ENCODE measurements at places on chromosomes 11 and 22.

DNA sequence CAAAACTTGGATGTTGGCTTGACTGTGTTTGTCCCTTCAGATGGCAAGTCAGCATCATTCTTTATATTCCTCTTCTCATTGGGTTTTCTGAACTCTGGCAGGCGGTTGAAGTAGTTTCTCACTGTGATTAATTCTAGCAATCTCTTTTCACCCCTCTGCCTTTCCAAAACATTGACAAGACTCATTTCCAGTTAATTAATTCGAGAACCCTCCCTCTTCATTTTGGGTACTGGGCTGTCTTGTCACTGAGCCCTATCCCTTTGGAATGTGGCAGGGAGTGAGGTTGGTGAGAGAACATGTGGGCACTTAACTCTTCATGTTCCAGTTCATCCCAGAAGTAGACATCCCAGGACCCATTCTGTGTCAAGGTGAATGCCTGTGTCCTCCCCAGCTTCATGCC is 133.0 kb downstream of the WNT7B start:
- no peak for DNase-seq

DNA sequence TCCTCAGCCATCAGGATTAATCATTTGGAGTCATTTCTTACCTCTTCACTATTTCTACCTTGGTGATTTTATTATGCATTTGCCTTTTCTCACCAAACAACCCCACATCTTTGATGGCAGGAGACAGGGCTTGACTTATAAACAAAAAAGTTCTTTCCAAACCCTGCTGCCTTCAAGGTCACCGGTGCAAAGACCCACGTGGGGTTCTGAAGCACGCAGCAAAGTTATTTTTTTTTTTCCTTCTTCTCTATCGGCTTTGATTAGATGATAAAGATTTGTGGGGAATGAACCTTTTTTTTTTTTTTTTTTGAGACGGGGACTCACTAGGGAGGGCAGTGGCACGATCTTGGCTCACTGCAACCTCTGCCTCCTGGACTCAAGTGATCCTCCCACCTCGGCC is 44.1 kb downstream of the DRG1 start:
- DNase-seq, result no peak

GRCh38 chr22:18059094-18059417 is 18.7 kb upstream of the PEX26 start:
- no peak for DNase-seq

- no peak for DNase-seq
Measured at GRCh38 chr11:22656130-22656529, 10.3 kb upstream of the GAS2 start.

- no peak for DNase-seq
Measured at GRCh38 chr22:49583886-49584505, 243.7 kb downstream of the BRD1 start.

- no peak for DNase-seq
Measured at GRCh38 chr11:93489841-93490240, 53.4 kb downstream of the SMCO4 start.

DNA sequence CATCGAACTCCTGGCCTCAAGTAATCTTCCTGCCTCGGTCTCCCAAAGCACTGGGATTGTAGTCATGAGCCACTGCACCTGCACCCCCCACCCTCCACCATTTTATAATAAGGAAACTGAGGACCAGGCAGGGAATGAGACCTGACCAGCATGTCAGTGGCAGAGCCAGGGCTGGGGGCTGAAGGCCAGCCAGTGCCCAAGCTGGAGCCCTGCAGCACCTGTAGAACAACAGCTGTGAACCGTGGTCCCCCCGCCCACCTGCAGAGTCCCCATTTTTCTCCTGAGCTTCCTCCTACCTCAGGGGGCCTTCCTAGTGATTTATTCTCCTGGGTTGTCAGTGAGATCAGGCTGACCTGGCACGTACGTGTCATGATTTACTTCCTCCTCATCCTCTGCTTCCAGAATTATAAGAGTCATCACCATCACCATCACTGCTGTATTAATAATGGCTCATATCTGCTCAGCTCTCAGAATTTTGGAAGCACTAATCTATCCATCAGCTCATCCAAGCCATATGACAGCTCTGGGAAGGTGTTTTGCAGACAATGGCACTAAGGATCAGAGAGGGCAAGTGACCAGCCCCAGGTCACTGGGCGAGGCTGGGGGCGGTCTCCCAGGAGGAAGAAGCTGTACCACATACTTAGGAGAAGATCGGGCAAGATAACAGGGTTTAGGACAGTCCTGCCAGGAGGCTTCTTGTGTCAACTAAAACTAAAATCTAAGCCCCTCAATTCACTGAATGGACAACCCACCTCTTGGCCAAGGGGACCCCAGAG is 5.5 kb upstream of the SLCO2B1 start:
- no peak for DNase-seq
